ENCODE measurements at places on chromosomes 7 and 10.
A peak's percentile ranks its signal among the peaks of the same experiment; 100 is the strongest.

- peak; percentile 93 for DNase-seq
Observed at GRCh38 chr7:102272075-102272916, 14.4 kb upstream of the SH2B2 start.

DNA sequence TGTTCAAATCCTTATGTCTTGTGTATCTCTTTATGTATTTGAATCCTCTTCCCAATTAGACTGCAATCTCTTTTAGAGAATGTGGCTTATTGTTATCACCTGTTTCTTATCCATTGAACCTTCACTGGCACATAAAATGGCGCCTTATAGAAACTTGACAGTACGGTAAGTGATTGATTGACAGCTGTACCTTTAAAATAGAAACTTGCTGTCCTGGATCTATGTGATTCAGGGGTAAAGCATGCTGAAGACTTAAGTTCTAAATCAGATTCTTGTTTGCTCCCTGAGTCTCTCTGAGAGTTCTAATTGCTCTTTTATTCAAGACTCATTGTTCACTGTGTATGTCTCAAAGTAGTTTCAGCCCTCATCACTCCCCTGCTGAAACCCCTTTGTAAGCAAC, 91.3 kb downstream of the CACNB2 start:
- DNase-seq, result no peak

- DNase-seq, result no peak
Observed at GRCh38 chr7:50335230-50335794, 30.8 kb downstream of the IKZF1 start.

- DNase-seq, result no peak
Observed at GRCh38 chr10:110923856-110924493, 4.6 kb downstream of the SHOC2 start.

DNA sequence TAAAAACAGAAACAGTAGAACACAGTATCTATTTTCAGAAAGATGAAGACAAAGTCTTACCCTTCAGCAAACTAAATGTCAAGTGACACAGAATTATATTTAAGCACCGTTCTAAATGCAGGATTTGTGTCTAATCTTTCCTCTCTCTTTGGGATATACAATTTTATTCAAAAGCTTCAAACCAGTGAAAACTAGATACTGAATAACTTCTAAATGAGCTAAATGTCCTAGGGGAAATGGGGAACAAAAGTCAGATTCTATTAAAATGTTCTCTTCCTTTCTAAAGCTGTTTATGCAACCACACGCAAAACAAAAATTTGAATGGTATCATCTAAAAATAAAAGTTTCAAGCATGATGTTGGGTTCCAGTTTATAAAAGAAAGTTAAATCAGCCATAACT, 136.4 kb upstream of the AOAH start:
- no peak for DNase-seq

DNA sequence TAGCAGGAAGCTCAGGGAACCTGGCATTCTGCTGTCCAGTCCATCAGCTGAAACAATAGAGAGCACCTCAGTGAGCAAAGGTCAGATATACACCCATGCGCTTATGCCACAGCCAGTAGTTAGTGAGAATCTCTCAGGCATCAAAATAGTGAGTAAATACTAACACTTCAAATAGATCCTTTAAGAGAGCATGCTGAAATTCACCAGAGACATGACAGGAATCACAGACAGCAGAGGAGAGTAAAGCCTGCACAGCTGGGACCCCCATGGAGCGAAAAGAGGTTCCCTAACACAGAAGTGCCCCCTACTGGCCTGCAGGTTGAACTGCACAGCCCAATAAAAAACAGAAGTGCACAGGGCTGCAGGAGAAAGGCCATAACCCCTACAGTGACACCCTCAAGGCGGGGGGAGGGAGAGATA, 57.6 kb upstream of the ANTXRL start:
- DNase-seq, result peak; percentile 75

DNA sequence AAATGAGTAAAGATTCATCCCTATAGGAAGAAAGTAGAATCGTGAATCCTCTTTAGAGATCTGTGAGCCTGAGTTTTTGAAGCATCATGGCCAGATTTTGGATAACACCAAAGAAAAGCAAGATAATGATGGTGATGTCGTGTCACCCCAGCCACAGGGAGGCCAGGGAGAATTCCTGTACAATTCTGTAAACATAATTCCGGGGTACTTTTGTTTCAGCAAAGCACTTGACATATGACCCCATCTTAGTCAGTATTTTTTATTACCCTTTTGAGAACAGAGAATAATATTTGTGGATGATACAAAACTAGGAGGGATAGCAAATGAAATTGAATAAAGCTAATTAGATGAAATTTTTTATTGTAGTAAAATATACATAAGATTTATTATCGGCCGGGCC, 33.8 kb downstream of the NACAD start:
- no peak for DNase-seq

- no peak for DNase-seq
Observed at GRCh38 chr10:130345728-130346127, 209.5 kb downstream of the GLRX3 start.

DNA sequence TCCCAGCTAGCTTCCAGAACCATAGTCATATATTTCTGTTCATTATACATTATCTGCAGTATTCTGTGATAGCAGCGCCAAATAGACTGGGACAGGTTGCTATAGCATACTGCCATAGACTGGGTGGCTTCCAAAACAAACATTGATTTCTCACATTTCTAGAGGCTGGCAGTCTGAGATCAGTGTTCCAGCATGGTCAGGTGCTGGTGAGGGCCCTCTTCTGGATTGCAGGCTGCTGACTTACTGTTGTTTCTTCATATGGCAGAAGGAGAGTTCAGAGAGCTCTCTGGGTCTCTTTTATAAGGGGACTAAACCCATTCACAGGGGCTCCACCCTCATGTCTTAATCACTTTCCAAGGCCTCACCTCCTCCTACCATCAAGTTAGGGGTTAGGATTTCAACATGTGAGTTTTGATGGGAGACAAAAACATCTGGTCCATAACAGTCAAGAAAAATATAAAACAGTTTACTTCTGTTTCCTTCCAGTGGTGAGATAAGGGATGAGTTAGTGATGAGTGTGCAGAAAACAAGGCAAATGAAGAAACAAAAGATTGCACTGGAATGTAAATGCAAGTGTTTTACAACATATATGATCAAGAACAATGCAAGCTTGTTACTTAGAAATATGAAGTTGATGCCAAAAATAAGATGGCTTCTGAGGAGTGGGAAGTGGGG, 399.0 kb upstream of the C7orf33 start:
- DNase-seq, result no peak

- no peak for DNase-seq
Observed at GRCh38 chr10:110483633-110484032, 14.1 kb upstream of the DUSP5 start.

- no peak for DNase-seq
Observed at GRCh38 chr10:68666280-68666760, 54.7 kb upstream of the CCAR1 start.

GRCh38 chr10:69348816-69349541, 67.7 kb downstream of the TACR2 start:
- DNase-seq, result no peak

DNA sequence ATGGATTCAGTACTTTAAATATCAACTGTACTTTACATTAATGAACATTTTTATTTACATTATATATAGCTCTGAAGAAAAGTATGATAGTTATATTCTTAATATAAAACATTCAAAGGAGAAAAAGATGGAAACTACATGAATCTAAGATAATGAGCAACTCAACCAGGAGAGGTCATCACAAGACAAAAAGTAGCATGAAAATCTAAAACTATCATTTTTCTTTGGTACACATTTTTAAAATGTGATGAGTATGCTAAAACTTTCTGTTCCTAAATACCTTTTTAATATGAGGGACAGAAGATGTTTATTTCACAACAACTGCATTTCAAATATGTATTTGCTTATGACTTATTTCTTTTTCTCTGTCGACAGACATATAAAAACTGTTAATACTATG, 2.4 kb downstream of the CNTNAP2 start:
- no peak for DNase-seq

GRCh38 chr7:116162254-116162653, 48.1 kb upstream of the TES start:
- DNase-seq, result no peak

DNA sequence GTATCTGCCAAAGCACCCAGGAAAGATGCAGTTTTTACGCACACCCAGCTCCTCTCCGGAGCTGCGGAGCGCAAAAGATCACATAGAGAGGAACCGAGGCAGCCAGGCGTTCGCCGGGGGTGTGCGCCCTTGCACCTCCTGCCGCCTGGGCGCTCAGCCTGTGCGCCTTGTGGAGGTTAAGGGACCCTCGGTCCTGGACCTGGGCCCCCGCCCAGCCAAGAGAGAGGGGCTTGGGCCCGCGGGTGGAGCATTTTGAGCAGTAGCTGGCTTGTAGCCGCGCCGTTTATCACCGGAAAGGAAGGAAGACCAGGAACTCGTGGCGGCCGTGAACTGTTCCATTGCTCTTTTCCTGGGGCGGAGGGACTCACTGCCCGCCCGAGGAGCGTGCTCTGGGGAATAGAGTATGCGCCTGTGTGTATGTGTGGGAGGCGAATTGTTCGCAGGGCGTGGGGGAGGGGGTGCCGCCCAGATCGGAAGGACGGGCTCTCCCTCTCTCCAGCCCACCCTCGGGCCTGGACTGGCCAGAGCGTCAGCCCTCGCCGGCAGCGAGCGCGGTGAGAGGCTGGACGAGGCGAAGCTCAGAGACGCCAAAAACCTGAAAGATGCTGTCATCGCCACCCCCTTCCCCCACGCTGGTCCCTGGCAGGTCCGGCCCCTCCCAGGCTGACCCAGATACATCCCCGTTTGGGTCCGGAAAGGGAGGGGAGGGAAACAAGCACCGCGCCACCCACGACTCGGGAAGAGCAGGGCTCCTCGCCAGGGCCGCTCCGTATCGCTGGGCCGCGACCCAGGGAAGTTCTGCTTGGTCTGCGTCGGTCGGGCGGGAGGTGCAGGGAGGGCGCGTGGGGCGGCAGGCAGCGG, 1.2 kb upstream of the WNT2 start:
- peak; percentile 84 for DNase-seq

All from osteocyte (in vitro differentiated cells).